CD4-positive, alpha-beta T cell treated with Interleukin-4 for 1 hour (primary cell): ENCODE measurements at places on chromosomes 2 and 18.

DNA sequence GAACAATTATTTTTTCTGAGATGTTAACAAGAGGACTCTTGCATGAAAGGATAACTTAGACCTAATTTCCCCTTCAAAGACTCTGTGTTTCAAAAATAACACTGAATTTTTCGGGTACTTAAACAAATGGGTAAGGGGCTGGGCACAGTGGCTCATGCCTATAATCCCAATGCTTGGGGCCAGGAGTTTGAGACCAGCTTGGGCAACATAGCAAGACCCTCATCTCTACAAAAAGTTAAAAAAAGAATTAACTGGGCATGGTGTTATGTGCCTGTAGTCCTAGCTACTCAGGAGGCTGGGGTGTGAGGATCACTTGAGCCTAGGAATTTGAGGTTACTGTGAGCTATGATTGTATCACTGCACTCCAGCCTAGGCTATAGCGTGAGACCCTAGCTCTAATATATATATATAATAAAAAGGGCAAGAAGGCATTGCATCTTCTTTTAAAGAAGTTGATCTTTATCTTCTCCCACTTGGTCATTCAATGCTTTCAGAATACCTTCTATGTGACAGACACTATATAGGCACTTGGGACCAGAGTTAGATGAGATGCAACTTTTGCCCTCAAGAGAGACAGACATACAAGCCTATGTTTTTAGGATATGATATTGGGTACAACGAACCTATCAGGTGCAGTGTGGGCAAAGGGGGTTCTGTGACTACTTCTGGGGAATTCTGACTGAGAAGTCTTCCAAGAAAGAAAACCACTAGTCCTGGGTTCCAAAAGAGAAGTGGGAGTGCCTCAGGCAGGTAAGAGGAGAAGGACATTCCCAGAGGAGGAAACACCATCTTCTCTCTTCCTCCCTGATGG, 120.0 kb downstream of the MYCN start:
- DNase-seq: no peak

DNA sequence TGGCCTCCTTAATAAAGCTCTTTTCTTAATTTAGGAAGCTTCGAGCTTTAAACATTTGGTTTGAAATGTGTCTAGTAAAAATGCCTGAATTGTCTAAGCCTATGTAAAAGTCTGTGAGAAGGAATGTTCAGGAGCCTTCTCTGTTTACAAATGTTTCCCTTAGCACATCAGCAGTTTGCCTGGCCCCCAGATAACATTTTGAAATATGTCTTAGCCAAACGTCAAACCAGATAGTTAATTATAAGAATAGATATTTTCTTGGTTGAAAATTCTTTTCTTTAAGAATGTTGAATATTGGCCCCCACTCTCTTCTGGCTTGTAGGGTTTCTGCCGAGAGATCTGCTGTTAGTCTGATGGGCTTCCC, 498.6 kb downstream of the CCDC85A start:
- DNase-seq: no peak

DNA sequence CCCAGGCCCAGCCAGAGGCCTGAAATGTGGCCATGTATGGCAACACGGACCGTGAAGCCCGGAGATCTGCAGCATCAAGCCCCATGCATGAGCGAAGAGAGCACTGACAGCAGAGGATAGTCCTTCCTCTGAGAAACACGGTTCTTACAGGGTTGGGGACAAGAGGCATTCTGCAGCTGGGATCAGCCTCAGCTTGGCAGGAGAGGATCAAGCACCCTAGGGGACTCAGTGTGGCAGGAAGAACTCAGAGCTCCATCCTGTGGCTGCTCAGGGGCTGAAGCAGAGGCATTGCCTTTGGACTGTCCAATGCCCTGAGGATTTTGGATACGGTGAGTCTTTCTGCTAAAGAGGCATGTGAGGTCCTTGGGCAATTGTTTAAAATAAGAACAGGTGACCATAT, 368.7 kb downstream of the ZNF516 start:
- no peak for DNase-seq

GRCh38 chr2:11865805-11866204, 119.4 kb downstream of the LPIN1 start:
- DNase-seq: no peak

GRCh38 chr2:3172265-3172935, 205.2 kb downstream of the EIPR1 start:
- DNase-seq: no peak

GRCh38 chr2:88857274-88857741, 165.8 kb downstream of the RPIA start:
- no peak for DNase-seq

- peak; percentile 58 for DNase-seq
Observed at GRCh38 chr2:96207073-96207773, 1.4 kb downstream of the STARD7 start.

GRCh38 chr2:128817171-128817570, 498.5 kb upstream of the HS6ST1 start:
- no peak for DNase-seq

DNA sequence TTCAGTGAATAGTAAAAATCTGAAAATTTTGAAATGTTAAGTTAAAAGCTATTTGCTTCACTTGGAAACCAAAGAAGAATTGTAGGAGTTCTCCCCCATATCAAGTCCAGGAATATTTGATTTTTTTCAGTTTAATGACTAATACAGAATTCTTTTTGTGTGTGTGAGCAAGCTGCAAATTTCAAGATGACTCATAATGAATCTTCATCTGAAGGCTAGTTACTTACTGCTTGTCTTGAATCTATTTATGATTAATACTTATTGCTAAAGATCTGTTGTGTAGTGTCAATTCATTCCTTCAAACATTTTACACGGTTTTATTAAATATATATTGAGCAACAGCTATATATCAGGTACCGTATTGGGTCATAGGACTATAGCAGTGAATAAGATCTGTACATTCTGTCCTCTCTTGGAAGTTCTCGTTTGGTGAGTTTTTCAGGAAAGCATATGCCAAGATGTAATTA, 47.8 kb upstream of the CAVIN2 start:
- no peak for DNase-seq

- no peak for DNase-seq
Observed at GRCh38 chr18:3319399-3319798, 57.5 kb downstream of the MYL12B start.

DNA sequence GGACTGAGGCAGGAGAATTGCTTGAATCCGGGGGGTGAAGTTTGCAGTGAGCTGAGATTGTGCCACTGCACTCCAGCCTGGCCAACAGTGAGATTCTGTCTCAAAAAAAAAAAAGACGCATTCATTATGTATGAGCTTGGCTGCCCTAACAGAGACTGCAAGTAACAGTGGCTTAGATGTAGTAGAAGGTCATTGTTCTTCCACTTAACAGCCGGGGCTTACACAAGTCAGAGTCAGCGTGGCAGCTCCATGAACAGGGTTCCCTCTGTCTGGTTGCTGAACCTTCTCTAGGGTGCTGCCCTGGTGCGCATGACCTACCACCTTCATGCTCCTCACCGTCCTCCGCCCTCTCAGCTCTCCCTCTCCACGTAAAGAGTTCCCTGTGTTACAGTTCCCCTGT, 49.1 kb upstream of the IGFBP2 start:
- no peak for DNase-seq

- DNase-seq: no peak
Observed at GRCh38 chr2:11028407-11028916, 116.7 kb downstream of the KCNF1 start.

- no peak for DNase-seq
Observed at GRCh38 chr2:100639588-100640390, 77.0 kb downstream of the PDCL3 start.

DNA sequence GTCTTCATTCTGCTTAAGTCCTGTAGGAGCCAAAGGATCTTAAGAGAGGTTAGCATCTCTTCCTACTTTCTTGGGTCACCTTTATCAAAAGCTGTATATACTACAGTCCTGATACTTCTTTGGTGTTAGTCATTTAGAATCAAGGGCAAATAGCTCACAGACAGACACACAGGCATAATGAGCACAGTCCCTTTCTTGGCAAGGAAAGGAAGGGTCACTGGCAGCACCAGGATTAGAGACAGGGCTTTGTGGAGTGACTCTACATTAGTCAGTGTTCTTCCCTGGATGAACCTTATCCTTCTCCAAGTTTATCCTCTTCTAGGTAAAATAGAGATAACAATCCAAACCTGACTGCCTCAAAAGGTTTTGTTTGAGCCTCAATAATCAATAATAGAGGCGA, 40.0 kb upstream of the NCKAP5 start:
- DNase-seq: no peak

GRCh38 chr2:229714080-229714735, at the start of gene DNER:
Gene DNER, minus strand, starts transcription at chr2:229714555. Its CDS starts 132 bp downstream, at chr2:229714423.
- peak; percentile 23 for DNase-seq

DNA sequence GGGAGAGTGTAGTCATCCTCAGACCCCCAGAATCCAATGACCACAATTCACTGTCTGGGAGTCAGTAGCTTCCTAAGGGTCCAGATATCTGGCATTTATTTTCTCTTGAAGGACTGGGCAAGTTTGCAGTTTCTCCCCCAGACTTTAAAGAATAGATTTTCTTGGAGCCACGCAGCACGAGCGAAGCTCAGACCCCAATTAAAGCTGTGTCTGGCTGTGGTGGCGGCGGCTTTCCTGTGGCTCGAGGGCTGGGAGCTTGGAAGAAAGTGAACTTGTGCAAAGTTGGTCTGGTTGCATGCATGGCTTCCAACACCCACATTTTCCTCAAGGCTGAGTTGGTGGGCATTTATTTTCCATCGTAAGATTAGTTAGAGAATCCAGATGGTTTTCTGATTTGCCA, 105.0 kb downstream of the ACKR3 start:
- no peak for DNase-seq

GRCh38 chr2:95730813-95731212, 139.0 kb downstream of the TRIM43 start:
- DNase-seq: no peak

DNA sequence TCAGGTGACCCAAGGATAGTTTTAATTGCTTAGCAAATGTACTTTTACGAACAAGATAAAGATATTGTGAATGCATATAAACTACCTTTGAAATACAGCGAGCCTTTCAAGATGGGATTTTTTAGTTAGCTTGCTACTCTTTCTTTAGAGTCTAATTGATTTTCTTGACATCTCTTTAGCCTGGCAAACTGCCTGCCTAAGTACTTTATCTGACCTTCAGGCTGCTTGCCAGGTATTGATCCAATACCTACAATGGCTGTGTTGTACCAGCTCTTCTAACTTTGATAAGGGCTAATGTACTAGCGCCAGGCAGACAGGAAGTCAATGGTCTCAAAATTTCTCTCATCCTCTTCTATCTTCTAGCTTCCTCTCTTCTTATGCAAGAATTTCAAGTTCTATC, 414.4 kb upstream of the ACVR2A start:
- no peak for DNase-seq

DNA sequence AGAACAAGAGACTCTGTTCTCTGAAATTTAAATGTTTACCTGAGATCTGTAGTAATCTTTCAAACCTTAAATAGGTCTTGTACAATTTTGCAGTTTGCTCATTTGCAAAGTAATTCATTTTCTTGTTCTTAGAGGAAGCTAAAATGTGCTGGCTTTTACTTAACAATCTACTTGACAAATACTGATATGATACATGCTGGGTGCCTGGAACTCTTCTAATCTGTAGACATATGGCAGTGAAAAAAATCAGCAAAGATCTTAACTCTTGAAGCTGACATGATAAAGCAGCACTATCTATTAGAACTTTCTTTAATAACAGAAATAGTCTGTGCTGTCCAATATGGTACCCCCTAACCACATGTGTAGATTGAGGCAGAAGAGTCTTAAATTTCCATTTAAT, 1352.8 kb upstream of the SLC39A10 start:
- DNase-seq: no peak

DNA sequence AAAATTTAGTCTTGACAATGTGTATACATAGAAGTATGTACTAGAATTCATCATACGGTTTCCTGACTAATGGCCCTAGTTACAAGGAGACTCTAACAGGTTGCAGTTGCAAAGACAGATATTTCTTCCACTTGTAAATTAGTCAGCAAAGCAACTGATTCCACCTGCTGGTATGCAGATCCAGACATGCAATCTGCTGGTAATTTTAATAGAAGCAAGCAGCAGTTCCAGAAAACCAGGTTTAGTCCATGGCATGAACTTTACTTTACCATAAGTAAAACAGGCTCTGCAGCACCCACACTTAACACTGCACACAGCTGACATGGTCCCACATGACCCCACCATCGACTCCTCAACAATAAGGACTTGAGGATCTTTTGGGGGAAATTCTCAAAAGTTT, 110.9 kb upstream of the SP3 start:
- DNase-seq: no peak

DNA sequence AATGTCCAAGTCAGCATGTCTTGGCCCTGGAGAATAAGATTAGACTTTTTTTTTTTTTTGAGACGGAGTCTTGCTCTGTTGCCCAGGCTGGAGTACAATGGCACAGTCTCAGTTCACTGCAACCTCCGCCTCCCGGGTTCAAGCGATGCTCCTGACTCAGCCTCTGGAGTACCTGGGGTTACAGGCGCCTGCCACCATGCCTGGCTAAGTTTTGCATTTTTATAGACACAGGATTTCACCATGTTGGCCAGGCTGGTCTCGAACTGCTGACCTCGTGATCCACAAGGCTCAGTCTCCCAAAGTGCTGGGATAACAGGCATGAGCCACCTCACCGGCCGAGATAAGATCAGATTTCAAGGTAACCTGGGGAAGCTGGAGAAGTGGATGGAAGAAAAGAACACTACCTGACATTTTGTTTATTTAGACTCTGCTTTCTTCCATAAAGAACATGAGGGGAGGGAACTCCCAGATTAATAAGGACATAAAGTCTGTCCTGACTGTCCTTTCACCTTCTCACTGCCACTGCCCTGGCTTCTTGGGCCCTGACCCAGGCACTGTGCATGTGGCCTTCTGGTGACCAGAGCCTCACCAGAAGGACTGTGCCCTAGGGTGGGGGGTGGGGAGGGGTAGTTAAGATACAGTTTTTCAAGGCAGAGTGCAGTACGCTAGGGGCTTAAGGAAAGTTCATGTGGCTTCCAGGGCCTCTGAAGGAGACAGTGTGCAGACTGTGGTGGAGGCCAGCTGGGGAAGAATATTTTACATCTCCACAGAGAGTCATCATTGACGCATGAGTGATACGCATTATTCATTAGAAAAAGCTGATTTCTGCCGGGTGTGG, 4.8 kb upstream of the IMPA2 start:
- DNase-seq: no peak

- DNase-seq: no peak
Observed at GRCh38 chr18:54069729-54070128, 154.7 kb downstream of the MBD2 start.

- DNase-seq: no peak
Observed at GRCh38 chr2:111222204-111222866, 101.6 kb downstream of the BCL2L11 start.

DNA sequence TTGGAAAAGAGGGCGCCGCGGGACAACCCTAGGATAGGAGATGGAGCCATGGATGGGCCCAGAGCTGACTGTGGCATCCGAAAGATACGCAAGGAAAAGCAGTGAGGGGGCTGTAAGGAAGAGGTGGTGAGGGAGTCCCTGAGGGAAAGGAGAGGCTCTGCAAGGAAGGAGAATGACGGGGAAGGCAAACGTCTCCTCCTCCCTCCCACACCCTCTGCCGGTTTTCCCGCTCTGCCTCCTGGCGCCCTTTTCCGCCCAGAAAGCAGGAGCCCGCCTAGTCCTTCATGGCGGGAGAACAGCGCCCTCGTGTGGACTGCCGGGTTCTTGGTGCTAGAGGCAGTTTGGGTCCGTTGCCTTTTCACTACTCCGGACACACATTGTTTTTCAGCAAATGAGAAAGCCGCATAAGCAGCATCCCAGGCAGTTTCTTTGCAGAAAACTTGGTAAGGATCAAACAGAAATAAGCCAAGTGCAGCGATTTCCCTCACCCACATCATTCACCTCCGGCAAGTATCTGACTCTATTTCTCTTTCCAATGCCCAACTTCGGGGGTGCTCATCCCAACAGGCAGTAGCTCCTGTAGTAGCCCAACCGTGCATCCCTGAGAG, 200.4 kb downstream of the INO80D start:
- peak; percentile 29 for DNase-seq
